Bronchial epithelial cell (primary cell): ENCODE measurements at places on chromosomes 5 and 9.
A peak's percentile ranks its signal among the peaks of the same experiment; 100 is the strongest.

GRCh38 chr5:82019342-82020138, 47.7 kb downstream of the ATG10 start:
- no peak for DNase-seq

GRCh38 chr9:130834371-130835336, at the start of gene ABL1:
Gene ABL1, plus strand, starts transcription at chr9:130835254. Its CDS starts 193 bp downstream, at chr9:130835447.
- DNase-seq, result peak; percentile 70

DNA sequence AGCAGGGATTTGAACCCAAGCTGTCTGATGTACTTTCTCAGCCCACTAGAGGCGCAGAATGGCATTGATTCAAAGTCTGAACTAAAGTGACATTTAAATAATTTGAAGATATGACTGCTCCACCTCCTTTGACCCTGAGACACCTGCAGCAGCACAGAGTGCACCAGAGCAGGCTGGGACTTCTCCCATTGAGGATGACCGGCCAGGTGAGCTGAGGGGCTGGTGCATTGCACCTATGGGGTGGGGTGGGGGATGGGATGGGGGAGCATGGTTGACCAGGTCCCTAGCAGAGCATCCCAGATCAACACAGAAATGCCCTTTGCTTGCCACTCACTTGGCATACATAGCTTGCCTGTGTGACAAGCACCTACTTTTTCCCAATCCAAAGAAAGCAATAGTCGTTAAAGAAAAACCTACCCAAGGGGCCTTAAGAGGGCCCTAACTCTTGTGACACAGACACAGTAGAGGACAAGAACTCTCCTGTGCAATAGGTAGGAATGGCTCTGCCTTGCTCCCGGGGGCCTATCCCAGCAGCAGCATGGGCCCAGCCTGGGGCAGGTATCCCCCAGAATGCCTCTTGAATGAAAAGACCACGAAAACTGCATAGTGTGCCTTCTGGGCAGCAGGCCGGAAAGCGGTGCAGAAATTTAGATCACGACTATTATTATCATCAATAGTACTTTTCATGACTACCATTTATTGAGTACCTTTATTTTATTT, 6.5 kb downstream of the SH3PXD2B start:
- no peak for DNase-seq

GRCh38 chr9:116644091-116644688, 42.9 kb upstream of the TRIM32 start:
- DNase-seq, result no peak

DNA sequence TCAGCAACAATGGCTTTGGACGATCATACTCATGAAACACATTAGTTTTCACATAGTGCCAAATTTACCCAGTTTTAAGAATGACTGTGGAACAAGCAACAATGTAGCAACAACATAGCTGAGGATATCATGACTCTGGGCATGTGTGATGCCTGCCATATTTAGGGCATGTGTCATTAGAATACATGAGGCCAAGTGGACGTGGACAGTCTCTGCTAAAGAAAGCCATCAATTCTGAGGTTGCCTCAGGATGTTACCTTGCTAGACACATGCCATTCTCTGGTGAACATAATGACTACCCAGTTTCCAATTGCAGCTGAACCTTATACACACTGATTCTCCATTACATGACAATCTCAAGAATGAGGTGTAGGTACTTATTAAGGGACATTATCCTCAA, 103.3 kb upstream of the ADAMTS19 start:
- no peak for DNase-seq

DNA sequence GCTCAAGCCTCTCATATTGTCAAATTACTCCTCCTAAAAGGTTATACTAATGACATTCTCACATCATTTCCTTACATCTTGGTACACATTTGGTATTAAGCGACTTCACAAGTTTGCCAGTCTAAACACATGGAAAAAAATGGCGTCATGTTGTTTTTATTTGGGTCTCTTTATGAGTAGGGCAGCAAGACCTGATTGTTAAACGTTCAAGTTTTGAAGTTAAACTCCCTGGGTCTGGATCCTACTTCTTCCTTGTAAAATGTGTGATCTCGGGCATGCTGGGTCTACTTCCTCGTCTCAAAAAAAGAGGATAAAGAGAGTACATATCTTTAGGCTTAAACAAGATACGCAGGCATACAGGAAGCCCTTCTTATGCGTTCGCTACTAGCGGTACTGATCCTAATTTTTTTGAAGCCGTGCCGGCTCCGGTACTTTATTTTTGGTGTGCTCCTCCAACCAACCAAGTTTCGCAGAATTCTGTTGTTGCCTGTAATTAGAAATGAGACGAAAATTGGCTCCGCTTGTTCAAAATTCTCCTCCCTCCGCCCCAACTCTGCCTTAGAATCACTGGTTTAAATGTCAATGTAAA, 596 bp upstream of the CDC37L1 start:
- DNase-seq, result no peak

GRCh38 chr5:150780187-150780692, 1.7 kb downstream of the SMIM3 start:
- no peak for DNase-seq

- no peak for DNase-seq
Observed at GRCh38 chr5:54002779-54003178, 307.6 kb downstream of the ARL15 start.

GRCh38 chr5:103669615-103670014, 107.0 kb upstream of the NUDT12 start:
- no peak for DNase-seq

DNA sequence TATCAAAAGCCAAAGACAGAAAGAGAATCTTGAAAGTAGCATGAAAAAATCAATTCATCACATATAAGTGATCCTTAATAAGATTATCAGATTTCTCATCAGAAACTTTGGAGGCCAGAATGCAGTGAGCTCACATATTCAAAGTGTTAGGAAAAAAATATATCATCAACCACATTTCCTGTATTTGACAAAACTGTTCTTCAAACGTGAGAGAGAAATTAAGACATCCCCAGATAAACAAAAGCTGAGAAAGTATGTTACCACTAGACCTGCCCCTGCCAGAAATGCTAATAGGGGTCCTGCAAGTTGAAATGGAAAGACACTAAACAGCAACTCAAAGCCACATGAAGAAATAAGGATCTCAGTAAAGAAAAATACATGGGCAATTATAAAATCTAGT, 29.9 kb downstream of the HACD4 start:
- no peak for DNase-seq

GRCh38 chr9:135608294-135608998, 30.9 kb downstream of the GLT6D1 start:
- DNase-seq, result no peak

- no peak for DNase-seq
Observed at GRCh38 chr9:122546196-122546595, 6.7 kb upstream of the OR1N2 start.

GRCh38 chr9:84996716-84997115, 327.2 kb downstream of the NTRK2 start:
- no peak for DNase-seq

DNA sequence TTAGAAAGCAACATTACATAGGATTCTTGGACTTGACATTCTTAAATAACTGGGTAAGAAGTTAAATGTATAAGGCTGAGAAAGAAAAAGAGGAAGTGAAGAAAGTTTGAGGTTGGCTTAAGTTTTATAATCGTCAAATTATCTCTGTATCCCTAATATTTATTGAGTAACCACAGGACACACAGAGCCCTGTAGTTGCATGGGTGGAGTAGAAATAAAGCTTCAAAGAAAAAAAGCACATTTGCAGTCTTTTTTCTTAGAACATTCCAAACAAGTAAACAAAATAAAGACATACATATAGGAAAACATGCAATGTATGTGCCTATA, 137.0 kb downstream of the CCDC192 start:
- no peak for DNase-seq

GRCh38 chr5:150210644-150211043, 20.8 kb downstream of the SLC6A7 start:
- no peak for DNase-seq

DNA sequence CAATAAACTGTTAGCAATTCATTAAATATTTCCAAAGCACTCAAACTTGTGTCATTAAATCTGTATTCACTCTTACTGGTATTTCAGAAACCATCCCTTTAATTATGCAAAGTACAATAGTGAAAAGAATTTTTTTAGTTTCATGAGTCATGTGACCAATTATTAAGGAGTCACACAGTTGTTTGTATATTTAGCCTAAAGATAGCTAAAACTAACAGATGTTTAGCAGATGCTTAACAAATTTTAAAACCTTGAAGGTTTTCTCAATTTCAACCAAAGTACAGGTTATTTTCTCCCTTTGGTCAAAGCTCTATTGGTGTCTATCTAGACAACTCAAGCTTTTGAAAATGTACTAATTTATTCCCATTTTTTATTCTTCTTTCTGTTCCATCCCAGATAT, 44.1 kb downstream of the PJA2 start:
- DNase-seq, result no peak

DNA sequence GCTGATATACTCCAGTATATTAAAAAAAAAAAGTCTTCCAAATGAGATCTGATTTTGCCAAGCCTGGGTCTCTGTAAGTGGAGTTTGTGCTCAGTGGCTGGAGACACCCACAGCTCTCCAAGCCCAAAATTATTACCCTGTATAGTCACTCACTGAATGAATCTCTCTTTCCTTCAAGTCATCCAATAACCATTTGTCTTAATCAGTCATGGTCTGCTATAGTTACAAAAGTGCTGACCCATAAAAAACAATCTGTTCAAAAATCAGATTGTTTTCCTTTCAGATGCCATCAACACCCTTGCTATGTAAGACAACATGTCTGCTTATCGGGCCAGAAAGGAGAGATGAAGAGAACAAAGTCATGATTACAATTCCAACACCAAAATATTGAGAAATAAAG, 159.4 kb upstream of the FST start:
- peak; percentile 63 for DNase-seq

DNA sequence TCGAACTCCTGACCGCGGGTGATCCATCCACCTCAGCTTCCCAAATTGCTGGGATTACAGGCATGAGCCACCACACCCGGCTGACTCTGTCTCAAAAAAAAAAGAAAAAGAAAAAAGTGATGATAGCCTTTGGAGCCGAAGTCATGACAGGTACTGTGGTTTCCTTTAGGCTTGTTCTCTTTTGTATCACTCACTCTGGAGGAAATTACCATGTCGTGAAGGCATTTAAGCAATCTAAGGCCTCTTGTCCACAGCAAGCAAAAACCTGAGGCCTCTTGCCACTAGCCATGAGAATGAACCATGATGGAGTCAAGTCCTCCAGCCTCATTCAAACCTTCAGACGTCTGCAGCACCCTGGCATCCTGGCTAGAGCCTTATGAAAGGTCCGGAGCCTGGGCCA, 286.1 kb downstream of the RAB3C start:
- DNase-seq, result peak; percentile 81

- no peak for DNase-seq
Observed at GRCh38 chr5:3598769-3599211, 3.2 kb downstream of the IRX1 start.

DNA sequence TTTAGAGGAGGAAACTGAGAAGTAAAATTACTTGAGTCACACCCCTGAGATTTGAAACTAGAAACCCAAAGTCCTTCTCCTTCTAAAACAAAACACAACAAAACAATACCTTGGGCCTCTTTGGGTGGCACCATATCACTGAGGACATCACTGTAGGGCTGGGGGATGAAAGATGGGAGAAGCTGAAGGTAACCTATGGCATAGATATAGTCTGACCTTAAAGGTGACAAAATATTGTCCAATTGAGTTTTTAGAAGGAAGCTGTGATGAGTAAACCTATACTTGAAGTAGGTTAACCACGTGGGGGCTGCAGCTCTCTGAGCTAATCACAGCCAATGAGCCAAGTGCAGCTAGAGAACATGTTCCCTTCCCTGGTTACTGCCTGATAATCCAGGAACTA, 167.4 kb upstream of the CD180 start:
- no peak for DNase-seq

DNA sequence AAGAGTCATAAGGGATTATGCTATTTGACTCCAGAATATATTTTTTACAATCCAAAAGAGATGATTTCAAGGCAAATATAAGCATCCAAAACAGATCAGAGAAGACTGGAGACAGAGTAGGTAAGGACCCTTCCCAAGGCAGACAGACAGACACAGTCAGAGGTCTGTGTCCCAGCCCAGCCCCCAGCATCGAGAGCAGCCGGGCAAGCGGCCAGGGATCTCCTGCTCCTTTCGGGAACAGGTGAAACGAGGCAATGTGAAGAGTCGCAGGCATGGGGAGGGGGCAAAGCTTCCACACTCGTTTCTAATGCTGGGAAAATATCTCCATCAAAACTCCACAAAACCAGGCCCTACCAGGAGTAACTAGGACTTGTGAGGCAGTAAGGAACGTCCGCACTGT, 5.8 kb downstream of the PAEP start:
- no peak for DNase-seq

DNA sequence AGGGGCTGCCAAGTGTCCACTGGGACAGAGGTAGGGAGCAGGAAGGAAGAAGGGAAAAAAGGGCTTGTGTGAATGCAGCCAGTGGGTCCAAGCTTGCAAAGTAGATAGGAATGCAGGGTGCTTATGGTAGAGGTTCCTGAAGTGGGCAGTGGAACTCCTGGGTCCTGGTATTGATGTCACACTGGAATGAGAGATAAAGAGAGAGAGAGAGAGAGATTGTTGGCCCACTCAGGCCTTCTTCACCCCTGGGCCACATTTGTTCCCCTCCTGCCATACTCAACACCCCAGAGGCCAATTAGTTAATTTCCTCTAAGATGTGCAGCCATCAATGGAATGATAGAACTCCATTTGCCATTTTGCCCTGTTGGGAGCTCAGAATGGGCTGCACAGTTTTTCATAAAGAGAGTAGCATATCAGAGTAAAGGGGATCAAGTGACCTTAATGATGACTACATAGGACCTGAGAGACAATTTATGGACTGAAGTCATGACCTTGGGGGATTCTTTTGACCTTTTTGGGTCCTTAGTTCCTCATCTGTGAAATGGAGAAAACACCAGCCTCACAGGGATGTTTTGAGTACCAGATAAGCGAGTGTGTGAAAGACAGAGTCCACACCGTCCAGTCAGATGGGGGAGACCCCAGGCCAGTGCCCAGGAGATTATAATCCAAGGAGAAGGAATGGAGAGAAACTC, 52.9 kb downstream of the PPARGC1B start:
- no peak for DNase-seq

GRCh38 chr5:108266242-108266641, 115.7 kb downstream of the FBXL17 start:
- peak; percentile 9 for DNase-seq

DNA sequence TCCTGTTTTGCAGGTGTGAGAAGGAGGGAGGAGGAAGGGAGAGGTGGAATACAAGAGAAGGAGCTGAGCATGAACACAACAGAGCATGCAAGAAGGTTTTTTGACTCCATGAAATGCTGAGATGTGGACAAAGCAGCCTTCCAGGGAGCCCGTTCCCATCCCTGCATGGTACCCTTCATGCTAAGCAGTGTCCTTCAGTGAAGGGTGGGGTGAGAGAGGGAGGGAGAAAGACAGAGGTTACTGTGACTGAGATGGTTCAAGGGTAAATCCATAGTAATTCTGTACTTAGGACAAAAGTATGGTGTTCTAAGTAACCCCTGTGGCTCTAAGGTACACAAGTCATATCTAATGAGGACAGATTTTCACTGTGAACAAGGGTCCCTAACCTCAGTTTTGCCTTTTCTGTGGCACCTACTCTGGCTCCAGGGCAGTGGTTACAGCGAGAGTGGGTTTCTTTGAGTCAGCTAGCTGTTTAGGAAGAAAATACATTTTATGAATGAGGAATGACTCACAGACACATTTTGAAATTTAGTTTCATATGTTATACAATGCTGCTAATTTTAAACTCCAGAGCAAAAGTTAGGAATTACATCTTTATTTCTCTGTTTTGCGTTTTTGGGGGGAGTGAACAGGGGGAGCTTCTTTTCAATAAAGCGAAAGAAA, 184.9 kb upstream of the SLC12A2 start:
- DNase-seq, result peak; percentile 48

GRCh38 chr5:134027288-134027615, 22.5 kb upstream of the VDAC1 start:
- no peak for DNase-seq

- no peak for DNase-seq
Observed at GRCh38 chr5:103111468-103111867, 8.5 kb downstream of the GIN1 start.
